WTC11 (cell line): ENCODE measurements at places on chromosomes 1 and 21. TPM values are rescaled to one million over a fixed set of nuclear protein-coding genes. Genes with fewer than 3 reads are reported as not detected.

- H3K27ac ChIP-seq, result no peak overlapping the region
- H3K4me3 ChIP-seq, result no peak overlapping the region
- DNase-seq, result no peak
- no peaks in the 10 kb centered on the region for H3K27me3 ChIP-seq
- H3K4me1 ChIP-seq, result peaks cover 13% of the 10 kb centered on the region
- no peaks in the 10 kb centered on the region for H3K36me3 ChIP-seq
These were observed 39.4 kb downstream of the DMRTB1 start for GRCh38 chr1:53498555-53499131.

DNA sequence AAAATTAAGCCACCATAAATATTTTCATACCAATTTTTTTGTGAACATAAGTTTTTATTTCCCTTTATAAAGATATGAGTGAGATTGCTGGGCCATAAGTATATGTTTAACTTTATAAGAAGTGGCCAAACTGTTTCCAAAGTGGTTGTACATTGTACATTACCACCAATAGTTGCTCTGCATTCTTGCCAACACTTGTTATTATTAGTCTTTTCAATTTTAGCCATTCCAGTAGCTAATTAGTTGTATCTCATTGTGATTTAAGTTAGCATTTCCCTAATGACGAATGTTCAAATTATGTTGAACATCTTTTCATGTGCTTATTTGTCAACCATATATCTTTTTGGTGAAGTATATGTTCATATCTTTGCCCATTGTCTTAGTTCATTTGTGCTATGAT lies 64.0 kb upstream of the DNAH14 start:
- no peak for DNase-seq
- no peaks in the 10 kb centered on the region for H3K27me3 ChIP-seq
- H3K4me3 ChIP-seq, result no peak overlapping the region

DNA sequence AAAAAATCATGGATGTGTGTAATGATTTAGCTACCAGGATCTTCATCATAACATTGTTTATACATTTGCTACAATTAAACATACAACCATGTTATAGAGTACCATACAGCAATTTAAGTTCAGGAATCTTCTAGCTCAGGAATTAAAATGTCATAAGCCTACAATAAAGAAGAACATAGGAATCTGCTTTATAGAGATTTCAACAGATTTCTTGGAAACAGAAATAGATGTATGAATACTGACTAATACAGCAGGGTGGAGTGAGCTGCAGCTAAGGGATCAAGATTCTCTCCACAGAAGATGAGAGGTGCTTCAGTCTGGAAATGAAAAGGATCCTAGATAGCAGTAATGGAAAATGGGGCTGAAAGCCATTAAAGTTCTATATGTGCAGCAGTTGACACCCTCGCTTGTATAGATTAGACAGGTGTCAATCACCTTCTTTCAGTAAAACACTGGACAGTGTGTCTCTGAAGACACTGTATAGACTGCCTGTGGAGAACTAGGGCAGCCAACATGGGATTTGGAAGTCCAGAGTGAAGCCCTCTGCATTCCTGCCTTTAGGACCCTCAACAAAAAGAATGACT lies 73.9 kb downstream of the DNTTIP2 start:
- no peak for DNase-seq
- no peak overlapping the region for H3K4me3 ChIP-seq
- no peak overlapping the region for H3K27ac ChIP-seq
- H3K27me3 ChIP-seq, result no peaks in the 10 kb centered on the region
- peaks cover 20% of the 10 kb centered on the region for H3K36me3 ChIP-seq

NHLH2 gene
- total RNA-seq, result 1.8 to 4.3 TPM (median 2.2 TPM) in 3 replicates

DNA sequence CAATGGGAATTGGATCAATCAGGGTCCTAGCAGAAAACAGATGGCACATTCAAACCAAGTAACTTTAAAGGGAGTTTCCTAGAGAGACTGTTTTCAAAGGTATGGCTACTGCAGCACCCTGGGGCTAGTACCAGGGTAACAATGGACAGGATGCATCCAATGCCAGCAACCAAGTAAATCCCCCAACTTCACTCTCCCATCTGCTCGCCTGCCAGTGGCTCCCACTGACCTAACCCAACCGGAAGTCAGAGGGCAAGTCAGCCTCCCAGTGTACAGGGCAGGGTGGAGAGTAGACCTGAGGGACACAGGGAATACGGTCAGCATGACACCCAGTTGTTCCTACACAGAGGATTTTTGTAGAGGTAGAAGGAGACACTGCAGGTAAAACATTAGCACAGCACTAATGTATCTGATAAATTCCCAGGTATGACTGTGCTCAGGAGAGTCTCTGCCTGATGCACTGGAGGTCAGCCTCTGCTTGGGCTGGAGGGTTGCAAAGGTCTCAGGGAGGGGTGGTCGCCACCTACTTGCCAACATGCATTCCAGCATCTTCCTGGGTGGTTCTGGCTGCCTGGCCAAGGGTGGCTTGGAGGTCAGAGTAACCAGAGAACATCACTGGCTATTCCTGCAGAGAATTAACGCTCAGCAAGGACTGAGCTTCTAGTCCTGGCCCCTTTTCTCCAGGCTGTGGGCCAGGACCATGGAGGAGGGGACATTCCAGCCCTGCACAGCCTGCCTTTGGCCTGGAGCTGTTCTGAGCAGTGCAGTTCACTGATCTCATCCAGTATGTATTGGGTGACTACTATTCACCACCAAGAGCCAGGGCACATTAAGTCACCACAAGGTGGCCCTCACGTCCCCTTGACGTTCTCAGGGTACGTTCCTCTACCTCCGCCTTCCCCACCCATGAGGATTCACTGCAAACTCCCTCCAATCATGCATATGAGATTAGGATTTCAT lies 5.1 kb upstream of the GJA4 start:
- H3K4me1 ChIP-seq, result peaks cover 8% of the 10 kb centered on the region; the same call in 1 of the 2 replicates
- peak; percentile 48 for DNase-seq
- no peaks in the 10 kb centered on the region for H3K36me3 ChIP-seq
- H3K27me3 ChIP-seq, result peaks cover 32% of the 10 kb centered on the region
- H3K4me3 ChIP-seq, result no peak overlapping the region

S100A7 gene
- not detected in 3 replicates for total RNA-seq
